ENCODE measurements at places on chromosomes 16 and 17.

DNA sequence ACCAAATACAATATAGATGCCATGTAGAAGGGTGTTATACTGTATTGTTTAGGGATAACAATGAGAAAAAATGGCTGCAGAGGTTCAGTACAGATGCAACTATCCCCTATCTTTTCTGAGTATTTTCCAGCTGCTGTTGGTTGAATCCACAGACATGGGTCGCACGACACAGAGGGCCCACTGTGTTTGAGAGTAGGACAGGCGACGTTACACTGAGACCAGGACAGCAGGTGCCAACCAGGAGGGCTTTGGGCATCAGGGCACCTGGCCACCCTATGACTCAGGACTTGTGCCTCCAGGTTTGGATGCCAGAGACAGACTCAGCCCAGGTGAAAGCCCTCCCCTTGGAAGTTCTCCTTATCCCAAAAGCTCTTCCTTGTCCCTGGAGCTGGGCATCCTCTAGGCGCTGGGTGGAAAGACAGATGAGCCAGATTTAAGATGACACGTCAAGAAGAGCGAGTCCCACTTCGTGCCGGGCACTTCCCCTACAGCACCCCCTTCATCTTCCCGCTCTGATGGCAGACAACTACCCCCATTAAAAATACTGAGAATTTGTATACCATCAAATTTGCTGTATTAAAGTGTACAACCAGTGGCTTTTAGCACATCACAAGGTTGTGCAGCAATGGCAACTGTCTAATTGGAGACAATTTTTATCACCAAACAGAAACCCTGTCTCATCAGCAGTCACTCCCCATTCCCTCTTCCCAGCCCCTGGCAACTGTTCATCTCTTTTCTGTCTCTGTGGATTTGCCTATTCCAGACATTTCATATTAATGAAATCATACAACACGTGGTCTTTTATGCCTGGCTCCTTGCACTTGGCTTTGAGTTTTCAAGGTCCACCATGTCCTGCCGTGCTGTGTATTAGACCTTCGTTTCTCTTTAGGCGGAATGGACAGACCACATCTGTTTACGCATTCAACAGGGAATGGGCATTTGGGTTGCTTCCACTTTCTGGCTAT, 30.6 kb downstream of the TNFRSF13B start:
- no peak for DNase-seq

DNA sequence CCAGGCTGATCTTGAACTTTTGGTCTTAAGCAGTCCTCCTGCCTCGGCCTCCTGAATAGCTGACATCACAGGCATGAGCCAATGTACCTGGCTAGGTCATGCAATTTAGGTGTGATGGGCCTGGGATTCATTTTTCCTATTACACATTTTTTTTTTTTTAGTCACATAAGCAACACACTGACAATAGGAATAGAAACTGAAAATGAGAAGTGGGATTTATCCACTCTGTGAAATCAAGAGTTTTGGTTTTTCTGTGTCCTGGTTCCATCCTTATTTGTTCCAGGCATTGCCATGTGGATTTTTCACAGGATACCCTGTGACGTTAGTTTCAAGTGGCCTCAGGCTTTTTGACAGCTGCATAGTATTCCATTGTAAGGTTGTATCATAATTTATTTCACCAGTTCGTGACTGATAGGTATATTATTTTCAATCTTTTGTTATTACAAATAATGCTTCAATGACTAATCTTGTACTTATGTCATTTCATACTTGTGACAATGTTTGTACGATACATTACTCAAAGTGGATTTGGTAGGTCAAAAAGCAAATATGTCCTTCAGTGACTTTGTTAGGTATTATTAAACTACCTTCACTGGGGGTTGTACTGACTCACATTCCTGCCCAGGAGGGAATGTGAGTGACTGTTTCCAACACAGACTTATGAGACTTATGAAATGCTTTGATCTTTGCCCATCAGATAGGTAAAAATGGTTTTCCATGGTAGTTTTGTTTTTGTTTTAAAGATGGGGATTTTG, 10.6 kb downstream of the ADCY7 start:
- DNase-seq: no peak

DNA sequence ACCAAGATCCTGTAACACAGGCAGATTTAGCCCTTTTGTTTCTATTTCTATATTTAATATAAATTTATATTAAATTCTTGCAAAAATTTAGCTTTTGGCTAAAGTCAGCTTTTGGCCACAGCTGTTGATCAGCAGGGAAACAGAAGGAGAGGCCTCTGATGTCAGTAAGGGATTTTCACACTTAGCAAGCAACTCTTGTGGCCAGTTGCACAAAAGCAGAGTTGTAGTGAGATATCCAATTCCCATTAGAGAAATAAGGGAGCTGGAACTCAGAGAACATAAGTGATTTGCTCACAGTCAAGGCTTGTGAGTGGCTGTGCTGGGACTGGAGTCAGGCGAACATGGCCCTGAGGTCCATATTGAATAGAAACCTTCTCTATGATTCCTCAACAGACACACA, 16.7 kb upstream of the HEATR6 start:
- no peak for DNase-seq

DNA sequence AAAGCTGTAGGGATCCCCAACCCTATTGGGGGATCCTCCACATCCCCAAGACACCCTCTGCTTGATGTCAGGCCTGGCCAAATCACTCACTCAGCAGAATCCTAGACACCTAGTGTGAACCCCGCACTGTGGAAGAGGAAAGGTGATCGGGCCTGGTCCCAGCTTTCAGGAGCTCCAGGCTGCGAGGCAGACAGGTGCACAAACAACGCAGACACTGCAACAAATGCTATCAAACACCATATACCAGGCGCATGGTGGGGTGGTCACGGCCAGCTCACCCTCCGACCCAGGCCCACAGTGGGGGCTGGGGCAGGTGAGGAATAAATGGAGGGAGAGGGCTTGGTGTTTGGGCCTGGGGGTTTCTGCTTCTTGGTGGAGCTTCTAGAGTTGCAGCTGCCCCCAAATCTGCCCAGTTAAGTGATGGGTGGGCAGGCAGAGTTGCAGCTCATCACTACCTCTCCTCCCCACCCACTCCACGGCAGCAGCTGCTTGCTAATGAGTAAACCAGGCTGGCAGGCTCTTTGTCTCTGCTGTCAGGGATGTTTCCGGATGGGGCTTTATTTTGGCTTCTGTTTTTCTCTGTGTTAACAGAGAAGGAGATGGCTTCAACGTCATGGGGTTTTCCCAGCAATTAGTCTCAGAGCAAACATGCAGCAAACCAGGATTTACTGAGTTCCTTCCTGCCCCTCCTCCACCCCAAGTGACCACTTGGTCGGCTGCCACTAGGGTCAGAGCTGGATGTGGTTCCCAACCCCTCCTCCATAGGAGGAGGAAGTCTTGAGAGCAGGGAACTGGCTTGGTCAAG, 46.6 kb downstream of the PECAM1 start:
- no peak for DNase-seq

DNA sequence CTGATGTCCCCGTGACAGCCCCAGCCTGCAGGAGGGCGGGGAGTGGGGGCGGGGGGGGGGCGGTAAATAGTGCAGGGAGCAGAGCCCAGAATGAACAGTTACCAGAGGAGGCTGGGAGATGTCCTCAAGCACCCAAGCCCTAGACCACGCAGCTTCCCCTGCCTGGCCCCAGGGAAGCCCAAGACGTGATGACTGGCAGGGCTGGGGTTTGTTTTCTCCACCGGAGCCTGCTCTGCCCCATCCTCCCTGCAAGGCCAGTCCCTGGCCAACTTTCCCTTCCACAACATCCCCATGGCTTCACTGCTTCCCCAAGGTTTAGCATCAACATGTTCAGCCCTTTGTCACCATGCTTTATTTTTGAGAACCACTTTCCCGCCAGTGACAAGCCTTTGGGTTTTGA, 1.4 kb upstream of the BEAN1 start:
- DNase-seq: no peak

DNA sequence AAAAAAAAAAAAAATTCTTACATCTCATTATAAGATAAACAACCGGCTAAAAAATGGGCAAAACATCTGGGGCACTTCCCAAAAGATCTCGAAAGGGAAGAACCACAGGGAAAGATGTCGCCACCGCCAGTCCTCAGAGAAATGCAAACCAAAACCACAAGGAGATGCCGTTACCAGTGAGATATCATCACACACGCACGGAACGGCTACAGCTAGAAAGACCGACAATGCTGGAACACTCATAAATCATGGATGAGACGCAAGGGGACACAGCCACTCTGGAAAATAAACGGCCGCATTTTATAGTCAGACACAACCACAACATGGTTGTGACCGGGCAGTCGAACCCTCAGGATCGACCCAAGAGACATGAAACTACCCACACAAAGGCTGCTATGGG, 24.5 kb downstream of the WDR45B start:
- DNase-seq: no peak
